ENCODE measurements at places on chromosomes 1 and 21.
A peak's percentile ranks its signal among the peaks of the same experiment; 100 is the strongest.

GRCh38 chr1:78275906-78276685 lies 214.7 kb upstream of the PTGFR start:
- DNase-seq = no peak

- DNase-seq = no peak
Observed at GRCh38 chr21:19368944-19369343, 965.4 kb upstream of the TMPRSS15 start.

DNA sequence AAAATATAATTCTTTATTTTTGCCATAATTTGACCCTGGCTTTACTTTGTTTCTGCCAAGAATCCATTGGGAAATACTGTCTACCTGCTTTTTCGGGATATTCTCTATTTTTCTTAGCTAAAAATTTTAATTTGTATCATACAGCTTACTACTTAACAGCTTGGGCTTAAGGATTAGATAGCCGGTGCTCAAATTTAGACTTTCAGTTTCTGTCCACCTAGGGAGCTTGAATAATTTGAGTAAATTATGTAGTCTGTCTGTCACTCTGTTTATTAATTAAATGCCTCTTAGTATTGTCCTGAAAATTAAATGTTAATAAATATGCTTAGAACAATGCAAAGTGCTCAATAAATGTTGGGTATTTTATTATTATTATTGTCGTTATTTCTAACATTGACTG lies 6.7 kb downstream of the SYCP1 start:
- DNase-seq = no peak

- DNase-seq = no peak
Observed at GRCh38 chr1:156128654-156129597, 14.4 kb downstream of the LMNA start.

DNA sequence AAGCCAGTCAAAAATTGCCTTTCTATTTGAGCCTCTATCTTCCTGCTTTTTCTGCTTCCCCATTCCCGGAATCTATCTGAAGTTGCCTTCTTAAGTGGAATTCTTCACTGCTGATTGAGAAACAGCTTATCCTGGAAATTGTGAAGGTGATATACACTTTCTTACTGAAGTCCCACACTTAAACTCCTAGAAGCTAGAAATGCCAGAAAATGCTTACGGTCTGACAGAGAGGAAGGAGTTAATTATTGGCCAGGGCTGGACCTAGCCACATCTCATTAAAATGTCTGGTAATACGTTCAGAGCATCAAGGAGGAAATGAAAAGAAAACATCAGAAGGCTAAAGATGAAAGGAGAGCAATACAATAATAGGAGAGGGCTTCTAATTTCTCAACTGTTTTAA lies 292.5 kb upstream of the SNX7 start:
- no peak for DNase-seq

DNA sequence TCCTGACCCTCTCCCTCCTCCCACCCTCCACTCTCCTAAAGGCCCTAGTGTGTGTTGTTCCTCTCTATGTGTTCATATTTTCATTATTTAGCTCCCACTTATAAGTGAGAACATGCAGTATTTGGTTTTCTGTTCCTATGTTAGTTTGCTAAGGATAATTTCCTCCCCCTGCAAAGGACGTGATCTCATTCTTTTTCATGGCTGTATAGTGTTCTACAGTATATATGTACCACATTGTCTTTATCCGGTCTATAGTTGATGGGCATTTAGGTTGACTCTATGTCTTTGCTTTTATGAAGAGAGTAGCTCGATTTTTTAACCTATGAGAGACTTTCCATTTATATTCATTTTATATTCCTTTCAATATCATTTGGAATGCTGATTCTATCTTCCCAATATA lies 7.9 kb upstream of the PTBP2 start:
- DNase-seq = no peak

DNA sequence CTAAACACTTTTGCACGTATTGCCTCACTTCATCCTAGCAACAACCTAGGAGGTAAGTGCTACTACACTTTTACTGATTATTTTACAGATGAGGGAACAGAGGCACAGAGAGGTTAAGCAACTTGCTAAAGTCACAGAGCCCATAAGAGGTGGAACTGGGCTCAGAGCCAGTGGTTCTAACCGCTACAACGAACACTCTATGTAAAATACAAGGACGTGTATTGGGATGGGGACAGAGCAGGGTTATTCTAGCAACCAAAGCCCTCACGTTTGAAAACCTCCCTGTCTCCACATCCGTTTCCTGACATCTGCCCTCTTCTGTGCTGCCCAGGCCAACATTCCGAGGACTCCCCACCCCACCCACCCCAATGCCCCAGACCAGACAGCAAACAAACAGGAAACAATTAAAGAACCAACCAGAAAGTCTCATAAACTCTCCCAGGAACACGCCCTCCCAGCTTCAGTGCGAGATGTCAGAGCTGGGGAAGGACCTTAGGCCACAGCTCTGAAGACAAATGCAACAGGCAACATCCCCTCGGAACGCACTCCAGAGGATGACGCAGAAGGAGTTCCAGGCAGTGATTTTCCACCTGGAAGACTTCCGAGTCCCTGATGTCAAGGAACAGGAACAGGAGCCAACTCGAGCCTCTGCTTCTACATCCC lies 41.1 kb downstream of the GLIS1 start:
- peak; percentile 14 for DNase-seq

DNA sequence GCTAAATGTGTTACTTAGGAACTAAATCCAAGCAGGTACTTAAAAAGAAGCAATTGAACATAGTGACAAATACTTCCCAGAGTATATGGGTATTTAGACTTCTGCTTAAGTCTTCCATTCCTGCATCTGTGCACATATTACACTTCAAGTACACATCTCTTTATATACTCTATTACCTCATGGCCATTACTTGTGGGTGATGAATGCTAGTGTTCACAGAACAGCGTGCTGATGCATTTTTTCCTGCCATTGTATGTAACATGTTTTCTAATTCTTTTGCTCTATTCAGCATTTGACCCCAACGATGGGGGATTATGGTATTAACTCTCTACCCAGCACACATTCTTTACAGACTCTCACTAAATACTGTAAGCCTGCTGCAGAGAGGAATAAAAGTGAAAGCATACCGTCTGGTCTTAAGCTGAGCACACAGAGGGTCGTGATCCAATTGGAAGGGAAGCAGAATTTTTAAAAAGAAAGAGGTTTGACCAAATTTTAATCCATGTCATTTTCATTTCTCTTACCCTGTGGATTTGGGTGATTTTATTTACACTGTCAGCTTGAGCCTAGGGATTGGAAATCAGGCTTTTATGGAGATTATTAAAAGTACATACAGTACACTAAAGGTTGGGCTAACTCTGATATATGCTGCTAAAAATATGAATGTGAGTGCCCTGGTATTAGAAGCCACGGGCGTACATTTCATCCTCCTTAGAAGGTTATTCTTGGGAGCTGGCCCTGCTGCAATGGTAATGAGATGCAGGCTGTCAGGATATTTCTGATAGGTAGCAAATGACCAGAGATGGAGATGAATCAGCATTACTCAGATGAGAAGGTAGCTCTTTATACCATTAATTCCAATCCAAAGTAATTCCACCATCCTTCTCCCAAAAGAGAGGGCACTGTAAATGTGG lies 95.5 kb upstream of the PROX1 start:
- no peak for DNase-seq

- no peak for DNase-seq
Observed at GRCh38 chr1:4380564-4381168, 273.7 kb upstream of the AJAP1 start.

GRCh38 chr1:99397029-99397428 lies 132.7 kb downstream of the PLPPR4 start:
- no peak for DNase-seq

DNA sequence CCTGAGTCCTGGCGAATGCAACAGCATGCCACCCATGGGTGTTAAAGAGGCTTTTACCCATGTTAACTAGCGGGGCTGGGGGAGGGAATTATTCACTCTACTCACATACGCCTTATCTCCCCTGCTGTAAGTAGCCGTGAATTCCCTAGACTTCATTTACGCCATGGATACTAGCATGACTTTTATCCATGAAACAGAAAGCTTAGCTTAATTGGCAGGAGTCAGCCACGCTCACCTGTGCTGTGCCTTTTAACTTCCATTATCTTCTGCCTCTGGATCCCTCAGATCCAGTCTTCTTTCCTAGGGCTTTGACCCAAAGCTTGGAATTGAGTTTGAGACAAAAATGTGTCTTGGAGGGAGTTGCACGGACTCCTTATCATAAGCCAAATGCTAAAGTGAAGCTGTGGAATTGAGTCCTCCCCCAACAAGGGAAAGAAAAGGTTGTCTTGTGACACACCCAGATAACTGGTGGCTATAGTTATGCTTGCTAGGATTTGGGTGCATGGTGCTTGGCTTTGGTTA lies 9.7 kb upstream of the NASP start:
- DNase-seq = no peak

DNA sequence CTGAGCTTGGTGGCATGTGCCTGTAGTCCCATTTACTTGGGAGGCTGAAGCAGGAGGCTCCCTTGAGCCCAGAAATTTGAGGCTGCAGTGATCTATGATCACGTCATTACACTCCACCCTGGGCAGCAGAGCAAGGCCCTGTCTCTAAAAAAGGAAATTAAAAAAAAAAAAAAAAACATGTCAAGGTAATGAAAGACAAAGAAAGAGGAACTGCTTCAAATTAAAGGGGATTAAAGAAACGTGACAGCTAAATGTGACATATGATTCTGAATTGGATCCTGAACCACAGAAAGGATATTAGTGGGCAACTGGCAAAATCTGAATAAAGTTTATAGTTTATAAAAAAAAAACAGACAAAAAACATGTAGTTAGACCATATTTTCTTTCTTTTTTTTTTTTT lies 3.8 kb upstream of the C2CD4D start:
- DNase-seq = no peak

- peak; percentile 80 for DNase-seq
Observed at GRCh38 chr1:97920832-97921571, at the start of gene DPYD. TSS of gene DPYD (minus strand) at chr1:97921034. CDS start at chr1:97920922, 112 bp downstream.

DNA sequence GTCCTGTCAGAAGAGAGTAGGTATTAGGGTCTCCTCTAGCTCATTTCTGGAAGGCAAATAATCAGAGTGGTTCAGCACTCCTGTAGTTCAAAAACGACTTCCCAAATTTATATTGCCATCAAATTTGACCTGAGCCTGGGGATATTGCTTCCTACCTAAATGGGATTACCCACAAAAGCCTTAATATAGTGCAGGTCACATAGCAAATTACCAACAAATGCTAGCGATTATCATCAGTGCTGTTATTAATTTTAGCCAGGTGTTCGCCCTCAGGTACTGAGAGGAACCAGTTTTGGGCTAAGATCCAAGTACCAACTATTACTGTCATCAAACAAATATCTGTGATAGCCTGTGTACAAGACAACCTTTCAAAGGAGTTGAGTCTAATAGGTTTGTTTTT lies 661.8 kb upstream of the PTBP2 start:
- no peak for DNase-seq

DNA sequence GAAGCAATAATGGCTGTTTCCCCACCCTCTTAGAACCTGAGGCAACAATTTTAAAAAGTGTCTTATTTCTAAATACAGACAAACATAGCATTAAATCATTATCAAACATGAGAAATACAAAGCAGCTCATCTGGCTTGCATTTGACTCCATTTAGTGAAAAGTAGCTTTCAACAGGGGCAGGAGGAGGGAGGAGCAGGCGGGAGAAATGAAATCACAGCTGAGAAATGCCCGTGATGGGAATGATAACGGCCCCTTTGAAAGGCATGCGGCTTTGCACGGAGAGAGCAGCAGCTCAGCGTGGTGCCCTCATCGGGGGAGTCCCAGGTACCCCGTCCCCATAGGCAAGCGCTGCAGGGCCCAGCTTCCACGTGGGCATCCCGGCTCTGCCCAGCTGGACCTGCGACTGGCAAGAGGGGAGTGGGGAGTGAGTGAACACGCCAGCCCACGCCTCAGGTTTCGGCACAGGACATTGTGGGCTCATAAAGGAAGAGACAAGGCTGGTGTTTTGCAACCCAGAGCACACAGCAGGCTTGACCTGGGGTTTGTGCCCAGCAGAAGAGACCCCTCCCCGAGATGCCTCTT lies 134.6 kb downstream of the NPHP4 start:
- no peak for DNase-seq

DNA sequence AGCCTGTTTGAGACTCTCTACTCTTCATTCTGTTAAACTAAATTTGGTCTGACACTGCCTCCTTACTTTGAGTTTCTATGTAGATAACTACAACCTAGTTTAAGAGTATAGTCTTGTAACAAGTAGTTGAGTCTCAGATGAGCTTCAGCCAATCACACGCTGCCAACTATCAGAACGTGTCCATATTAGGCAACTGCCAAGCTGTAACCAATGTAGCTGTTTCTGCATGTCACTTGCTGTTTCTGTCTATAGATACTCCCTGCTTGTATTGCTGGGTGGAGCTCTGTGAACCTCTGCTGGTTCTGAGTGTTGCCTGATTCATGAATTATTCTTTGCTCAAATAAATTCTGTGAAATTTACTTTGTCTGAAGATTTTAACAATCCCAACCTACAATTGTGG lies 452.6 kb upstream of the NR5A2 start:
- DNase-seq = no peak

DNA sequence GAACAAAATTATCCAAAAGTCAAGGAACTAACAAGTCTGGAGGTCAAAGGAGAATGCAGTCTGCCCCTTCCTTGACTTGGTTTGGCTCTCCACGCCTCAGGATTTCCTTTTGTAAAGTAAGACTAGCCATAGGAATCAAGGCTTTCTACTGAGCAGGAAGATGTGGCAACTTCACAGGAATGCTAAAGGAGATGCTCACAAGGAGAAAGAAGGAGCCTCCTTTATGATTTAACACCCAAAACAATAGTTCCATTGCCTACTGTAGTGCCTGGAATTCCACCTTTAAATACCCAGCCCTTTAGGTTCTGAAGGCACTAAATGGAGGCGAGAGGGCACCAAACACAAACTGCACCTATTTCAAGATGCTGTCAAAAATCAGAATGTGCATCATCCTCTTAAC lies 176.3 kb upstream of the NFIA start:
- DNase-seq = no peak

- DNase-seq = no peak
Observed at GRCh38 chr1:160353223-160353622, 10.0 kb downstream of the NCSTN start.

- DNase-seq = no peak
Observed at GRCh38 chr1:168317309-168317708, 36.6 kb downstream of the TBX19 start.

DNA sequence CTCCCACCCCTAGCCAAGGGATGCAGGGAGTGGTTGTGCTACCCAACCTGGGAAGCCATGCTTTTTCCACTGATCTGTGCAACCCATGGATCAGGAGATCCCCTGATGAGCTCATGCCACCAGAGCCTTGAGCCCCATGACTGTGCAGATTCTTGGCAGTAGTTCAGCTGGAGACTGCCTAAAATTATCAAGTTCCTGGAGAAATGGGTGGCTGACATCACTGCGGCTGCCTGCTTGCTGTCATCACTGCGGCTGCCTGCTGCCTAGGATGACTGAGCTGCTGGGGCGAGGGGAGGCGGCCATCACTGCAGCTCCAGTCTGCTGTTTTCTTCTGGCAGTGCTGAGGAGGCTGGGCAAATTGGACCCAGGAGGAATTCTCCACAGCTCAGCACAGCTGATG lies 159.2 kb downstream of the AGBL4 start:
- DNase-seq = no peak

DNA sequence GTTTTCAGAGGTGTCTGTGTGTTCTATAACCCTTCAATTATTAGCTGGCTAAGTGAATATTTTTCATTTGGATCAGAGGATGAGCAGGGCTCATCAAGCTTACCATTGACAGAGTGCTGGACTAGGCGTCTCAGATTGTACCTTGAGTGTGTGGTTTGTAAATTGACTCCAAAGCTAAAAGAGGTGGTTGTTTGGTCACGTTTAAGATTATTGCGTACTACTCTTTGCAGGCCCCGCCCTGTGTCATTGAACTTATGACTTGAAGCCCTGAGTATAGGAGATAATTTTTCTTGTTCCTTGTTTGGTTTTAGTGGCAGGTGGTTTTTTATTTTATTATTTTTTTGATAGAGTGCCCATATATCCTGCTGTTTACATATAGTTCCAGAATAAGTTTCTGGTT lies 17.7 kb downstream of the MRPS6 start:
- no peak for DNase-seq

Measured in bone marrow (tissue), 2 donors.